Natural killer cell (primary cell): ENCODE measurements at places on chromosomes 11 and 22. TPM values are rescaled to one million over a fixed set of nuclear protein-coding genes. Genes with fewer than 3 reads are reported as not detected.
A peak's percentile ranks its signal among the peaks of the same experiment; 100 is the strongest.

GRCh38 chr11:79253280-79253679 is 187.6 kb downstream of the TENM4 start:
- H3K27ac ChIP-seq, result no peak overlapping the region
- no peak for DNase-seq
- H3K27me3 ChIP-seq, result no peaks in the 10 kb centered on the region
- no peaks in the 10 kb centered on the region for H3K36me3 ChIP-seq
- H3K4me3 ChIP-seq, result no peak overlapping the region

GRCh38 chr11:86632499-86633269 is 39.7 kb downstream of the ME3 start:
- peak; percentile 13 for DNase-seq
- H3K27me3 ChIP-seq, result no peaks in the 10 kb centered on the region
- no peak overlapping the region for H3K4me3 ChIP-seq
- H3K36me3 ChIP-seq, result no peaks in the 10 kb centered on the region
- peaks cover 5% of the 10 kb centered on the region for H3K4me1 ChIP-seq

GRCh38 chr11:73394416-73395296 is 18.5 kb downstream of the RELT start:
- no peak overlapping the region for H3K27ac ChIP-seq
- H3K4me3 ChIP-seq, result no peak overlapping the region
- DNase-seq, result no peak
- H3K4me1 ChIP-seq, result peaks cover 6% of the 10 kb centered on the region

DNA sequence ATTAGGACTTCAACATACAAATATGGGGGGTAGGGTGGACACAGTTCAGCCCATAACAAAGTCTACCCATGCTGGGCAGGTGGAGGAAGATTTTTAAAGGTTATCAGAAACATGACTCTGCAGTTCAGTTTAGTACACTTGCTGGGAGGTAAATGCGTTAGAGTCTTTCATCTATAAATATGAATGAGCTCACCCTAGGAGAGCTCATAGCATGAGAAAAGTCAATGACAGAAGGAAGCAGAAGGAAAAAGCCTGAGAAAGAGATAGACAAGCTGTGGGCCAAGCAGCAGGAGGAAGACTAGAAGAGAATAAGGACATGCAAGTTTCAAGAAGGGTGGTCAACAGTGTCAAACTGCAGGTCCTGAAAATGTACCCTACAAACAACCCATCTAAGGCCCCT is 27.0 kb upstream of the FSHB start:
- H3K36me3 ChIP-seq, result no peaks in the 10 kb centered on the region
- no peak overlapping the region for H3K4me3 ChIP-seq
- H3K27ac ChIP-seq, result no peak overlapping the region
- no peaks in the 10 kb centered on the region for H3K27me3 ChIP-seq
- H3K4me1 ChIP-seq, result no peaks in the 10 kb centered on the region

- no peaks in the 10 kb centered on the region for H3K27me3 ChIP-seq
- H3K4me1 ChIP-seq, result peaks cover 29% of the 10 kb centered on the region
- peaks cover 12% of the 10 kb centered on the region for H3K36me3 ChIP-seq
- no peak overlapping the region for H3K4me3 ChIP-seq
Observed at GRCh38 chr11:64892411-64892831, 14.0 kb upstream of the EHD1 start.

- H3K27ac ChIP-seq, result no peak overlapping the region
- no peaks in the 10 kb centered on the region for H3K36me3 ChIP-seq
- no peaks in the 10 kb centered on the region for H3K27me3 ChIP-seq
Observed at GRCh38 chr11:112364962-112365481, 104.4 kb upstream of the PLET1 start.

DNA sequence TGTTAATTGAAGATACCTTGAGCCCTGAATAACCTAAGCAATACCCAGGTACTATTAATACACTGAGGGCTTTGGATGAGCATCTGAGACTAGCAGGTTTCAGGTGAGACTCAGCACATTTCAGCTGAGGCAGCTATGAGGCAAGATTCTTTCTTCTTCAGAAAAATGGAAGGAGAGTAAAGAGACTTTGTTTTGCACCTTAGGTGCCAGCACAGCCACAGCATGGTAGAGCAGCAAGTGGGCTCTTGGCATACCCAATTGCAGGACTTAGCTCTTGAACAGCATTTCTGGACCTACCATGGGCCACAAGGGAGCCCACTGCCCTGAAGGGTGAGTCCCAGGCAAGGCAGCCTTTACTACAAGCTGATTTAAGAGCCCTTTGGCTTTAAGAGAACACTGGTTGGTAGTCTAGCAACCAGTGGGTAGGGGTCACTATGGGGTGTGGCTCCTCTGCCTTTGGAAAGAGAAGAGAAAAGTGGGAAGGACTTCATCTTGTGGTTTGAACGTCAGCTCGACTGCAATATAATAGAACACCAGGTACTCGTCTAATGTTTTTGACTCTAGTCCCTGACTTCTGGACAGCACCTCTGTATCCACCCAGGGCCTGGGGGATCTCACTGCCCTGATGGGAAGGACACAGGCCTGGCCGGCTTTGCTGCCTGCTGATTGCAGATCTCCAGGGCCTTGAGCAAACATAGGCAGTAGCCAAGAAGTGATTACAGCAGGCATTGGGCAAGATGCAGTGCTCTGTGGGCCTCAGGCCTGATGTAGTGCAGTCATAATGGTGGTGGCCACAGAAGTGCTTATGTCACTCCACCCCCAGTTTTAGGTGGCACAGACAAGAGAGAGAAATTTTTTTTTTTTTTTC is 73.3 kb downstream of the GLYATL1 start:
- no peaks in the 10 kb centered on the region for H3K4me1 ChIP-seq
- no peak for DNase-seq
- H3K4me3 ChIP-seq, result no peak overlapping the region
- H3K36me3 ChIP-seq, result no peaks in the 10 kb centered on the region

- H3K4me1 ChIP-seq, result no peaks in the 10 kb centered on the region
- H3K4me3 ChIP-seq, result no peak overlapping the region
- no peaks in the 10 kb centered on the region for H3K36me3 ChIP-seq
- no peaks in the 10 kb centered on the region for H3K27me3 ChIP-seq
- DNase-seq, result no peak
- H3K27ac ChIP-seq, result no peak overlapping the region
Observed at GRCh38 chr11:26442131-26442530, 110.2 kb downstream of the ANO3 start.

DNA sequence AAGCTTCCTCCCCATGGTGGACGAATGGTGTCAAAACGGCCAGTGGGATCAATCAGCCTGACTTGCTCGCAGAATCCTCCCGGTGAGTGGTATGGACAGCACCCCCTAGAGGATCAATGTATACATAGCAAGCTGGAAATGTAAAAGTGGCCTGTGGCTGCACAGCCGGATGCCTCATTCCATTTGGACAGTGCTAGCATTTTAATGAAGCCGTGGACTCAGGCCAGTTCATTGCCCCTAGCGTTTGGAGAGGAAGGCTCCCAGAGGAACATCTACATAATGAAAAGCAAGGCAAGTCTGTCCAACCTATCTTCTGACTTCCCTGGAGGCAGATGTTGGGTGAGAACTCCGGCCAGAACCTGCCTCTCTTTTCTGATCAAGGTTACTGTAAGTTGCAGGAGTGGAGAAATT is 942.3 kb downstream of the NTM start:
- H3K27me3 ChIP-seq, result no peaks in the 10 kb centered on the region
- no peaks in the 10 kb centered on the region for H3K36me3 ChIP-seq
- no peaks in the 10 kb centered on the region for H3K4me1 ChIP-seq
- DNase-seq, result no peak
- H3K27ac ChIP-seq, result no peak overlapping the region
- no peak overlapping the region for H3K4me3 ChIP-seq

- H3K36me3 ChIP-seq, result peaks cover 48% of the 10 kb centered on the region
- no peaks in the 10 kb centered on the region for H3K27me3 ChIP-seq
- peak overlapping the region; percentile 20 for H3K27ac ChIP-seq
- H3K4me1 ChIP-seq, result peaks cover 15% of the 10 kb centered on the region
- DNase-seq, result no peak
- H3K4me3 ChIP-seq, result no peak overlapping the region
Observed at GRCh38 chr11:88312628-88313027, 24.9 kb downstream of the CTSC start.

DNA sequence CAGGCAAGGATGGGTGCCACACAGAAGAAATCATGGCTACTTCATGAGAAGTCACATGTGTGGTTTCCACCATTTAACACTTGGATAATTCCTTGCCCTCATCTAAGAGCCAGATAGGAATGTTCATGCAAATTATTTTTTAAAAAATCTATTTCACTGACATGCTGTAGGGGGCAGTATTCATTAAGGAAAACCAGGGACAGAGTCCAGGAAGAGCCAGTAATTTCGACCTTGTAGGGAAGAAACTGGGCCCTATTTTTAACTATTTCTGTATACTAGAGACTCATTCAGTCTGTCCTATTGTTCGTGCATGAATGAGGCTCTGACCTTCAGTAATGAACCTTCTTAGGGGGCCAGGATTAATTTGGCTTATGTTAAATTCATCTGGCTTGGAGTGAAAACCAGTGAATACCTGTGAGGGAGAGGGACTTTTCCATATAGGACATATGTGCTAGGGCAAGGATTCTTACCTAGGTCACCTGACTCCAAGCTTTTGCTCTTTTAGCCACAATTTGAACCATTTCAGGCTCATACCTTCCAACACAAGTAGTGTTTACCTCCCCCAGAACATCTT is 192.7 kb downstream of the NAV2 start:
- no peaks in the 10 kb centered on the region for H3K27me3 ChIP-seq
- no peak overlapping the region for H3K27ac ChIP-seq
- H3K4me3 ChIP-seq, result no peak overlapping the region
- no peak for DNase-seq

GRCh38 chr22:42697542-42698013 is 23.1 kb downstream of the A4GALT start:
- DNase-seq, result no peak
- H3K27ac ChIP-seq, result no peak overlapping the region
- no peaks in the 10 kb centered on the region for H3K36me3 ChIP-seq

GRCh38 chr11:104484804-104485554 is 321.0 kb upstream of the PDGFD start:
- H3K27me3 ChIP-seq, result no peaks in the 10 kb centered on the region
- no peak for DNase-seq
- no peak overlapping the region for H3K27ac ChIP-seq
- no peak overlapping the region for H3K4me3 ChIP-seq
- H3K36me3 ChIP-seq, result no peaks in the 10 kb centered on the region
- no peaks in the 10 kb centered on the region for H3K4me1 ChIP-seq

DNA sequence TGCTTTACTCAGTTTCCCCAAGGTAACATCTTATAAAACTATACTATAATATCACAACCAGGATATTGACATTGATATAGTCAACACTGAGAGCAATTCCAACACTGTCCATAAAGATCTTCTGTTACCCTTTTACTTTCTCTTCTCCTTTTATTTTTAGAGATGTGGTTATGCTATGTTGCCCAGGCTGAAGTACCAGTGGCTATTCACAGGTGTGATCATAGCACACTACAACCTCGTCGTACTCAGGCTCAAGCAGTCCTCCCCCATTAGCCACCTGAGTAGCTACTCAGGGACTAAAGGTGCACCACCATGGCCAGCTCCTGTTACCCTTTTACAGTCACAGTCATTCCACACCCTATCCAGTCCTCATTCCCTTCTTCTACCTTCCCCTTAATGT is 119.7 kb downstream of the CWF19L2 start:
- no peak for DNase-seq
- no peaks in the 10 kb centered on the region for H3K27me3 ChIP-seq
- no peak overlapping the region for H3K4me3 ChIP-seq
- peaks cover 13% of the 10 kb centered on the region for H3K36me3 ChIP-seq

GRCh38 chr22:35534091-35534490 is 6.5 kb upstream of the RASD2 start:
- no peaks in the 10 kb centered on the region for H3K36me3 ChIP-seq
- peaks cover 9% of the 10 kb centered on the region for H3K4me1 ChIP-seq
- DNase-seq, result no peak

DNA sequence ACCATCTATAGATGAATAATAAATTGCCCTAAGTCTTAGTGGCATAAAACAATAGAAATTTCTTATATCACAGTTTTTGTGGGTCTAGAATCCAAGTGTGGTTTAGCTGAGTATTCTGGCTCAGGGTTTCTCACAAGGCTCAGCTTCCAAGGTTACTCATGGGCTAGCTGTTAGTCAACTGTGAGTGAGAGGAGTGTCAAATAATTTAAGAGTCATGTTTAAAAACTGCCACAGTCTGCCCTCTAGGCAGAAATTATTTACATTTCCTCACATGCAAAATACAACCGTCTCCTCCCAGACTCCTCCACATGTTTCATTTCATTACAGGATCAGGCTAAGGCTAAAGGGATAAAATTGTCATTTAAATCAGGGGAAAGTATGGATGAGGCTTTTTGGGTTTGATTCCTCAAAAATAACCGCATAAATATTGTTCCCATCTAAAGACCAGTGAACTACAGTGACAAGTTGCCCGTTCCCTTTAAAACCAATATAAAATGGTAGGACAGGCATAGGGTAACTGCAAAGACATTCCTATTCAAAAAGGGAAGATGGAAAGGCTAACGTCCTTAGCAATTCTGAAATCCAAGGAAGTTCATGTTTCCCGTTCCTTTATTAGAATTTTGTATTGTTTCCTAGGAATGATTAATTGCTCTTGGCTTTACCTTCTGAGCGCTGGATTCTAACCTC is 324.3 kb downstream of the DYNC2H1 start:
- no peaks in the 10 kb centered on the region for H3K4me1 ChIP-seq
- H3K27me3 ChIP-seq, result no peaks in the 10 kb centered on the region
- H3K36me3 ChIP-seq, result no peaks in the 10 kb centered on the region
- H3K27ac ChIP-seq, result no peak overlapping the region
- DNase-seq, result no peak

- H3K27ac ChIP-seq, result no peak overlapping the region
- no peaks in the 10 kb centered on the region for H3K4me1 ChIP-seq
- H3K36me3 ChIP-seq, result no peaks in the 10 kb centered on the region
- no peak overlapping the region for H3K4me3 ChIP-seq
Observed at GRCh38 chr11:16160146-16160545, 196.2 kb downstream of the SOX6 start.

- H3K27me3 ChIP-seq, result no peaks in the 10 kb centered on the region
- no peak for DNase-seq
- H3K4me3 ChIP-seq, result no peak overlapping the region
- peaks cover 10% of the 10 kb centered on the region for H3K36me3 ChIP-seq
Observed at GRCh38 chr11:28303477-28304191, 195.4 kb downstream of the METTL15 start.

DNA sequence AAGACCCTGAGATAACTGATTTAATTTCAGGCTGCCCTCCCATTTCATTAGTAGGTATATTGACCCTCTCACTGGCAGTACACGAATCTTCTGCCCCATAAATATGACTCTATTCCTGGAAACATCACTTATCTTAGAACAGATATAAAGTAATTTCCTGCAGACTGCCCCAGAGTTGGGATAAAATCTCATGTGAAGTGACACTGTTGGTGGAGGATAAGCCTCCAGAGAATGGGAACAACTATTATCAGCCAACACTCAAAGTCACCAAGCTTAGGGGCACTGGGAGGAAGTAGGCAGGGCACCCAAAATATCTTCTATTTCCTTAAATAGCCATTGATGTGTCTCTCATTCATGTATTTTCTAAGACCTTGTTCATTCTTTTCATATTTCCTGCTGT is 8.2 kb downstream of the OR51B5 start:
- DNase-seq, result no peak
- H3K4me1 ChIP-seq, result no peaks in the 10 kb centered on the region
- no peaks in the 10 kb centered on the region for H3K27me3 ChIP-seq
- H3K4me3 ChIP-seq, result no peak overlapping the region
- H3K36me3 ChIP-seq, result no peaks in the 10 kb centered on the region
- H3K27ac ChIP-seq, result no peak overlapping the region

GRCh38 chr11:42598341-42598740 is 713.5 kb upstream of the API5 start:
- no peak overlapping the region for H3K4me3 ChIP-seq
- no peak overlapping the region for H3K27ac ChIP-seq
- no peak for DNase-seq

Gene KBTBD3
- 9.0 TPM for total RNA-seq

Gene ART1
- total RNA-seq, result not detected

Gene OR5AP2
- not detected for total RNA-seq

Gene TMEM80
- total RNA-seq, result 17.8 TPM

Gene GAS2
- total RNA-seq, result 2.5 TPM

Gene SERPING1
- not detected for total RNA-seq

Gene LRRC56
- 1.5 TPM for total RNA-seq

Gene FAM181B
- total RNA-seq, result not detected

Gene GPR137
- 29.1 TPM for total RNA-seq
